Activated naive CD4-positive, alpha-beta T cell treated with anti-CD3 and anti-CD28 coated beads, Interleukin-2, amount 50 U/mL, for 72 hours (primary cell): ENCODE measurements at places on chromosomes 5 and 9.

GRCh38 chr9:105502276-105502675 is 54.4 kb downstream of the FSD1L start:
- no peak for DNase-seq

- no peak for DNase-seq
Measured at GRCh38 chr9:81473708-81474107, 215.6 kb downstream of the TLE1 start.

- DNase-seq, result no peak
Measured at GRCh38 chr5:145980718-145981117, 44.3 kb downstream of the SH3RF2 start.

GRCh38 chr5:589173-589572 is 23.0 kb upstream of the CEP72 start:
- no peak for DNase-seq

DNA sequence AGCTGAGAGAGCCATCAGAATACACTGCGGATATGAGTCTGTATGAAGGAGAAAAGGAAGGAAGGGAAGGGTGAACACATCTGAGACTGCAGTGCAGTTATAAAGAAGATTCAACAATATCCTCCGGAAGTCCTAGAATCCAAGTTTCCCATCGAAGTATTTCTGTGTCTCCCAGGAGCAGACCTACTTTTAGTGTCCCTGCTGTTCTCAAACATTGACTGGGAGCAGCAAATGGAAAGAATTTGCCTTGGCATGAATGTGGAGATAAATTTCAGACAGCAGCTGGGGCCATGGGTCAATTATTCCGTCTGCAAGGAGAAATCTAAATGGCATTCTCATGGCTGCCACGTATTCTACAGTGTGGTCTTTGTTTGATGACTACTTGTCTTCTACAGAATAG is 478.1 kb upstream of the SMC2 start:
- DNase-seq, result no peak

DNA sequence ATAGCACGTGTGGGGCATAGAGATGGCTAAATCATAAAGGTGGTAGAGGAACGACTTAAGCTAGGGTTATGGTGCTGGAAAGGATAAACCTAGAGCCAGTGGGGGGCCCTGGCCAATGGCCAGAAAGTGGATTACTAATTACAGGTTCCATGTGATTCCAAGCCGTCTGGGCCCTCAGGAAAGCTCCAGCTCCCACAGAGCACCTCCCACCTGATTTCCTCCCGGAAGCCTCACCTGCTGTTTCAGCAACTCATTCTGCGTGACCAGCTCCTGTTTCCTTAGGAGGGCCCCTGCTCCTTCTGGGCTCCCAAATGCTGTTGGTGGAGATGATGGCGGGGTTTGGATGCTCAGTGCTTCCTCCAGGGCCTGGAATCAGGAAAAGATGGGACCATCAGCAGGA is 16.2 kb downstream of the GPX3 start:
- DNase-seq, result no peak

- DNase-seq, result no peak
Measured at GRCh38 chr9:28598408-28598807, 1025.1 kb upstream of the C9orf72 start.

DNA sequence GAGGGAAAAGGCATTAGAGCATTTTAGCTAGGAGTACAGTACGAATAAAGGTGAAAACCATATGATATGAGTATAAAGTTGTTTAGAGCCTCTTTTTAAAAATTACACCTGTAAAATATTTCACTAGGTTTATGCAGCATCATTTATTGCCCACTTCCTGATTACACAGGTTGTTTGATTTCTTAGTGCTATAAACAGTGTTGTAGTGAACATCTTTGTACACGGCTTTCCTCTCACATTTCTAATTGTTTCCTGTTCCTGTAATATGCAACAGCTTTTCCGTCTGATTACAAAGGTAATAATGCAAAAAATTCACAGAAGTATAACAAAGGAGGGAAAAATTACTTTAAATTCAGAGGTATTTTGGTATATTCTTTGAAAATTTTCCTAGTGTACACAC is 13.0 kb downstream of the STOM start:
- DNase-seq, result no peak

DNA sequence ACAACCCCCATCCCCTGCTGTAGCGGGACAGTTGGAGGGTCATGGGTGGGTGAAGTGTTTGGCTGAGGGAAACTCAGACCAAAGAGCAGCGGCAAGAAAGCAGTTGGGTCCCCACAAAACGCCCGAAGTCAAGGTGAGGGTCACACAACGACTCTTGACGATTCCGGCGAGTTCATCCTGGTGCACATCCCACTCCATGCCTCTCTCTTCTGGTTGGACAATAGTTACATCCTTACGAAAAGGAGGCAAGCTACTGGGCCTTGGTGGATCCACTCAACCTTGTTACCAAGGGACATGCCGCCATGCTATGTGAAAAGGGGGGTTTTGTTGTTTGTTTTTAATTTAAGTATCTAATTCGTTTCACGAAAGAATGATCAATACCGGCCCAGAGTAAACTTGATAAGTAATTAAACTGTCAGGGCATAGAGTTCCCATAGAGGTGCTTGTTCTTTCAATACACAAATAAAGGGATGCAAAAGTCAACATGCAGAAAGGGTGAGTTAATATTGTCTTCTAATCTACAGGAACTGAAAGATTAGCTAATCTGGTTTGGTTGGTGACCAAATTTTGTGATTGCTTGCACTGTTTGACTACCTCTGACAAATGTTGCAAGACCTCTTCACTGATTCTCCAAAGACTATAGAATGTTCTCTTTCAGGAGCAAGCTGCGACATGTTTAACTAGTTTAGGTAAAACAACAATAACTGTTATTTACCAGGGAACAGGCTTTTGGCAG is 732 bp upstream of the SMIM15 start:
- no peak for DNase-seq

DNA sequence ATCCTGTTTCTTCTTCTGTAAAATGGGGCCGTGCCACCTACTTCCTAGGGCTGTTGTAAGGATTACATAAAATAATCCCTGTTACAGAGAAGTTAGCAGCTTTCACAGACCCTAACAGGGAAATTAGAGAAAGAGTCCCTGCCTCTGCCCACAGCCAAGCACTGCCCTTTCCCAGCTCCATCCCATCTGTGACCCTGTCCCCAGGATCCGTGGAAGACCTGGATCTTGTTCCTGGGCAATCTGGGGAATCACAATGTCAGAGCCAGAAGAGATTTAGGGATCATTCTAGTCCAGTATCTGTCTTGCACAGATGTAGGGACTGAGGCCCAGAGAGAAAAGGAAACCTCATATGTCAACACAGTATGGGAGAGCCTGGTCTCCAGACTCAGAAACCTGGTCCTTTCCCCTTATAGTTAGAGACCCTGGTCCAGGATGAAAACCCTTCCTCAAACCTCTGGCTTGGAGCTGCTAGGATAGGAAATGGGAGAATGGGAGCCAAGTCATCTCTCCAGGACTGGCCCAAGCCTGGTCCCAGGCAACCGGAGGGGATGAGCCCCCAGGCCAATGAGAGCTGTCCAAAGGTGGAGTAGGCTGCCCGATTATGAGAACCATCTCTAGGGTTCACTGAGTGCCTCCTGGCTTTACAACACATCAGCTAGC is 12.5 kb downstream of the LHX6 start:
- DNase-seq, result no peak

- no peak for DNase-seq
Measured at GRCh38 chr9:134634667-134635230, 6.9 kb upstream of the COL5A1 start.

DNA sequence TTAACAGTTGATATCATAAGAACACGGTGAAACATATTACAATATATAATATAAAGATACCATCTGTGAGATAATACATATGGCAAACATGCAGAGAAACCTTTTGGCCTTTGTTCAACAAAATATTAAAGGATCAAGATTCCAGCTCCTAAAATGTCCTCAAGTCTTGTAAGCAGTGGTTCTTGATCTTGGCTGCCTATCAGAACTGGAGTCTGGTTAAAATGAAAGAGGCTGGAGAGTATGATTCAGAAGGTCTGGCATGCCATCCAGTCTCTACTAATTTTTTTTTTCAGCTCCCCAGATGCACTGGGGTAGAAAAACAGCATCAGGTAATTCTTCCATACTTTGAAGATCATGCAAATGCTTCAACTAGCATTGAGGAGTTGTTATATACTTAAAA is 83.2 kb downstream of the TNC start:
- DNase-seq, result no peak

- DNase-seq, result no peak
Measured at GRCh38 chr5:95619096-95619495, 791 bp upstream of the GPR150 start.

- DNase-seq, result no peak
Measured at GRCh38 chr5:24226479-24226878, 418.3 kb downstream of the CDH10 start.

GRCh38 chr9:115115117-115115880 is 2.7 kb downstream of the TNC start:
- no peak for DNase-seq

DNA sequence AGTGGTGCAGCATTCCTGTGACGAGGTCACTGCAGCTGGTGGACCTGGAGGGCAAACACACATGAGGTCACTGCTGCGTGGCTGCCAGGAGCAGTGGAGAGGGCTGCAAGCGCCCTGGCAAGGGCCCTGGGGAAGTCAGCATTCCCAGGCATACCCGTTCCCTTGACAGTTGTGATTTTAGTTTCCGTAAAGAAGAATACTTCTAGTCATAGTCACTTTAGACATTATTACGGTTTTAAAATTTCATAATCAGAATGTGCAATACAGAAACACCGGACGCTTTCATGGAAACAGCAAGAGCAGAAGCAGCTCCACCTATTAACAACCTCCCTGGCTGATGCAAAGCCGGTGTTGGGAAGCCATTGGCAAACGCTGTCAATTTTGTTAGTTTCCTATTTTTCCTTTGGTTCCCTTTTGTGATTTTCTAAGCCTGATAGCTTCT is 129.8 kb downstream of the GADD45G start:
- no peak for DNase-seq

- no peak for DNase-seq
Measured at GRCh38 chr9:69762527-69762926, 2.7 kb upstream of the PTAR1 start.

- DNase-seq, result no peak
Measured at GRCh38 chr9:129480227-129480626, 140.7 kb downstream of the C9orf50 start.

DNA sequence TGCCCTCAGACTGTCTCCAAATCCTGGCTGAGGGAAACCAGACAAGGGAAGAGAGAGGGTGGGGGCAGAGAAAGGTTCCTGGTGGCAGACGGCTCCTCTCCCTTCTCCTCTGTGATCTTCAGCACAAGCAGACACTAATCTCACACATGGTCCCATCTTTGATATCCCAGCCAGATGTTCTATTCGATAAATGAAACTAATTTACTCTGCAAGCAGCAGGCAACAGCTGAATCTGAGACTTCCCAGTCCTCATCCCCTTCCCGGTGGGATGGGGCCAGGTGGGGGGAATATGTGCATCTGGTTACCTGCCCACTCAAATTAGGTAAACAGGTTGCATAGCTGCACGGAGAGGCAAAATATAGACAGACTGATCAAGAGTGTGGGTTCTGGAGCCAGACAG is 208.9 kb upstream of the PANK3 start:
- no peak for DNase-seq

GRCh38 chr5:122463221-122463620 is 151.2 kb downstream of the SNCAIP start:
- DNase-seq, result no peak

DNA sequence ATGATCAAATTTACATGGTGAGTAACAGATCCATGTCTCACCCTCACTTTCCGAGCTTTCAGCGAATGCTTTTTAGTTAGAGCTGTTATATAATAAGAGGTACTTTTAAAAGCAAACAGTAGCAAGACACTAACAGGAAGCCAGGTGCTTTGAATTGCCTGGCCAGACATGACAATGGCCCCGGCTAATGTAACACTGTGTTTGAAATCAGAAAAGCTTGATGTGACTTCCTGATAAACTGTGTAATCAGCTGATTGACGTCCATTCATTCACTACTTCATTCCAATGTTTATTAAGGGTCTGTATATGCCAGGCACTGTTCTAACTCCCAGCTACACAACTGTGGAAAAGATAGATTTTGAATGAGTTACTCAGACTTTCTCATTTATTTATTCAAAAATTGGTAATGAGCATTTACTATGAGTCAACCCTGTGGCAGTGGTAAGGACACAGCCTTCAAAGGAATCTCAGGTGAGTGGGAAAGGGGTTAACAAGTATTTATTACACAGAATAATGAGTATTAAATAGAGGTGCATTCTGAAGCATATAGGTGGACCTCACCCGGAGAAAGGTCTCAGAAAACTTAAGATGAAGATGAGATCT is 26.6 kb downstream of the DPYSL3 start:
- DNase-seq, result no peak

GRCh38 chr5:43729846-43730478 is 127.0 kb downstream of the NNT start:
- no peak for DNase-seq

DNA sequence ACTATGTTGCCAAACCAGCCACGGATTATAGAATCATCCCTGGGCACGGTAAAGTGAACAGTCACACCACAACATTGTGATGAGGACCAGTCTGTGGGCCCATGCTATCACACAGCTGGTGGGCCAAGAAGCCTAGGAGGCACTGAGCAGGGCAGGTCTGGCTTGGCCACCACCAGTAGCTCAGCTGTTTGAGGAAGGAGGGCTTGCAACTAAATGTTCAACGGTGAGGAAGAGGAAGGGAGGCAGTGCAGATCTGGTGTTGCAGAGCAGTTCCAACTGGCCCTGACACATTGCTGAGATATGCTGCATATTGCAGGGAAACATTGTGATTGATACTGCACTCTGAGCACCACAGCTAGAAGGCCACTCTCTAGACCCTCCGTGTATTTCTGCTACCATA is 77.9 kb upstream of the ATG10 start:
- no peak for DNase-seq

- DNase-seq, result no peak
Measured at GRCh38 chr9:27432308-27432707, 91.8 kb upstream of the IFNK start.

- no peak for DNase-seq
Measured at GRCh38 chr9:126880226-126880946, 19.9 kb downstream of the ZBTB34 start.

GRCh38 chr9:6681957-6682501 is 36.5 kb upstream of the GLDC start:
- DNase-seq, result no peak

DNA sequence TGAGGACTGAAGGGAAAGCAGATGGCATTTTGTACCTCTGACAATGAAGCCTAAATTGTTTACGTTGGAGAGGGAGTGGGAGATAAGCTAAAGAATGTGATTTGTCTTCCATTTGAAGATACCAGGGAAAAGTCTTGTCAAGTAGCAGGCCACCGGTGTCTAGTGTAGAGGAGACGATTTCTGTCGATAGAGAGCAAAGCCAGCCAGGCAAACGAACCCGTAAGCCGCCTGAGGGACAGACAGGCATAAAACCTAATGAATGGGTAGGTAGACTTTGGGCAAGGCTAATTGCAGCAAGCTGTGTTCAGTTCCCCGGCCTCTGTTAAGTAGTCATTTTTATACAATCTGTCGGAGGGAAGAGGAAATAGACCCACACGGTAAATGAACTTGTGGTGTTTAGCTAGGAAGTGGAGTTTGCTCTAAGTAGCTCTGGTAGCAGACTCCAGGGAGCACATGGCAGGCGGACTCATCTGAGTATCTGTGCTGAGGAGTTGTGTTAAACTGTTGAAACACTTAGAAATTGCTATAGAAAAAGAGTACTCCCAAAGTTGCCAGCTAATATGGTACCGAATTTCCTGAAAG is 28.8 kb downstream of the SMARCA2 start:
- no peak for DNase-seq
